ENCODE measurements at places on chromosomes 12 and 14. TPM values are rescaled to one million over a fixed set of nuclear protein-coding genes. Genes with fewer than 3 reads are reported as not detected.

Gene SYNDIG1L
- total RNA-seq, result not detected

Gene ESRRB
- not detected for total RNA-seq

Gene MYF6
- total RNA-seq, result not detected

Gene PIK3C2G
- not detected for total RNA-seq

Gene TSPAN8
- total RNA-seq, result not detected

Gene RIN3
- 1.8 TPM for total RNA-seq

Gene TAS2R14
- total RNA-seq, result 0.76 TPM

Gene SPX
- 0.63 TPM for total RNA-seq

Gene RAB21
- total RNA-seq, result 26.6 TPM

Gene CFL2
- total RNA-seq, result 92.2 TPM

Gene NFATC4
- 96.9 TPM for total RNA-seq

Gene MIS18BP1
- total RNA-seq, result 30.2 TPM

Gene DYRK2
- 25.4 TPM for total RNA-seq

Gene P3H3
- 32.5 TPM for total RNA-seq

Gene THTPA
- total RNA-seq, result 21.0 TPM

Gene ARHGAP9
- total RNA-seq, result not detected

Gene NAV3
- 69.9 TPM for total RNA-seq

Gene PCED1B
- 3.5 TPM for total RNA-seq

Gene CLEC14A
- total RNA-seq, result not detected

Gene MMP19
- total RNA-seq, result 17.6 TPM

Data from GM23248 (cell line).